ENCODE measurements at places on chromosomes 5 and 9.

- DNase-seq = no peak
Observed at GRCh38 chr9:98977813-98978212, 34.1 kb downstream of the COL15A1 start.

DNA sequence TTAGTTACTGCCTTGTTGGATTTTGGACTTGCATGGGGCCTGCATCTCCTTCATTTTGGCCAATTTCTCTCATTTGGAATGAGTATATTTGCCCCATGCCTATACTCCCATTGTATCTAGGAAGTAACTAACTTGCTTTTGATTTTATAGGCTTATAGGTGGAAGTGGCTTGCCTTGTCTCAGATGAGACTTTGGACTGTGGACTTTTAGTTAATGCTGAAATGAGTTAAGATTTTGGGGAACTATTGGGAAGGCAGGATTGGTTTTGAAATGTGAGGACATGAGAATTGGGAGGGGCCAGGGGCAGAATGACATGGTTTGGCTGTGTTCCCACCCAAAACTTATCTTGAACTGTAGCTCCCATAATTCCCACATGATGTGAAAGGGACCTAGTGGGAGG lies 42.5 kb upstream of the SMARCA2 start:
- DNase-seq = no peak

GRCh38 chr5:56175488-56175887 lies 57.6 kb downstream of the ANKRD55 start:
- no peak for DNase-seq

- DNase-seq = no peak
Observed at GRCh38 chr9:86353655-86354010, 577 bp downstream of the TUT7 start.

DNA sequence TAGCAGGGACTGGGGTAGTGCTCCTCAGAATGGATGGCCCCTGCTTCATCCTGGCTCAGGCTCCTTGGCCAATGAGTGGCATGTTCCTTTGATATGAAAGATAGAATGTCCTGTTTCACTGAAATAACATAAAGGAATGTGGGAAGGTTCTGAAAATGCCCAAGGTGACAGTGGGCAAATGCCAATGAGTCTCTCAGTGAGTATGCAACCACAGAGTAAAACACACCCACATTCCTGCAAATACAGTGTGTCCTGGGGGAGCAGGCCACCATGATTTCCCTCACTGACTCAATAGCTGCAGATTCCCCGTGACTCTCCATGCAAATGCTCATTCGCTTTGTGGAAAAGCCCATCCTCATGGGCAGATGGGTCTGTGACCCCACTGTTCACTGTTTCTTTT lies 36.4 kb downstream of the ZNF366 start:
- no peak for DNase-seq

DNA sequence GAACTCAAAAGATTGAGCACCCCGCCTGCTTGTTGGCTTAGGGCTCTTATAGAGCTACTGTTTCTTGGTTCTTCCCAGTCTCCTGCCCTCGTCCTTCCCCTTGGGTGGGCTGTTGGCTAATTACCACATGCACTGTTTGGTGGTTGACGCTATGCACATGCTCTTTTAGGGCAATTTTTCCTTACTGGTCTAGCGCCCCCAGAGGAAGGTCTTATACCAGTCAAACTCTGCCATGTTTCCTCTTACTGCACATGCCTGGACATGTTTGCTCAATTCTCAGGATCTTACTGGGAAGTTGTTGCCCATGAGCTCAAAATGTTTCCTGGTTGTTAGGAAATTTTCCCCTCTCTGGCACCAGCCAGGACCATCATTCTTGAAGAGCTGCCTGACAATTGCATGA lies 101.9 kb downstream of the SLC28A3 start:
- no peak for DNase-seq

DNA sequence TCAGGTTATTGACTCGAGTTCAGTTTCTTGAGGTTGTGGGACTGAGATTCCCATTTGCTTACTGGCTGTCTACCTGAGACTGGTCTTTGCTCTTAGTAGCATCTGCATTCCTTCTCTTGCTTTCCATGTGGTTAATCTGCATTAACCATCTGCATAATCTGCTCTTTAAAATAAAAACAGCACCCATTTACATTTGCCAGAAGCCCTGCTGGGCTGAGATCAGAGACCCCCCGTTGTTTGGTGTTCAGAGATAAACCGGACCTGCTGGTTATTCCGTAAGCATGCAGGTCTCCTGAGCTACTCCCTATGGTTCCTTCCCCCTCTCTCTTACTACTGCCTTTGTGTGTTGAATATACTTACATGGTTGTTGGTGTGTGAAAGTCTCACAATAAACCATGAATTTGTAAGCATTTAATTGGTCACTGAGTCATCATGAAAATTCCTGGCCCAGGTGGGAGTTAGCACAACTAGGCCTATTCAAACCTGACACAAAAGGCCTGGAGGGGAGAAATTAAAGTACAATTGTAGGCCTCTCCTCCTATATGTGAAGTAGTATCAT lies 396.7 kb downstream of the MRPS30 start:
- no peak for DNase-seq

DNA sequence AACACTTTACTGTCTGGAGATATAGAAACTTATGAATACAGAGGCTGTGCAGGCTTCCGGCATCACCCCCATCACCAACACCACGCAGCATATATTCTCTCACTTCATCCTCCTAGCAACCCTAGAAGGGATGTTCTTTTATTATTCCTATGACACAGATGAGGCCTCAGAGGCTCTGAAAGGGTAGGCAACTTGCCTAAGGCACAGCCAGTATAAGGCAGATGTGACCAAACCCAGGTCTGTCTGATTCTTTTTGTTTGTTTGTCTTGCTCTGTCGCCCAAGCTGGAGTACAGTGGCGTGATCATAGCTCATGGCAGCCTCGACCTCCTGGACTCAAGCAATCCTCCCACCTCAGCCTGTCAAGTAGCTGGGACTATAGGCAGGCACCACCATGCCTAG lies 22.8 kb upstream of the CORO2A start:
- no peak for DNase-seq

GRCh38 chr9:20508242-20508641 lies 114.1 kb downstream of the MLLT3 start:
- DNase-seq = no peak

- no peak for DNase-seq
Observed at GRCh38 chr5:136432705-136433104, 67.4 kb upstream of the TRPC7 start.

DNA sequence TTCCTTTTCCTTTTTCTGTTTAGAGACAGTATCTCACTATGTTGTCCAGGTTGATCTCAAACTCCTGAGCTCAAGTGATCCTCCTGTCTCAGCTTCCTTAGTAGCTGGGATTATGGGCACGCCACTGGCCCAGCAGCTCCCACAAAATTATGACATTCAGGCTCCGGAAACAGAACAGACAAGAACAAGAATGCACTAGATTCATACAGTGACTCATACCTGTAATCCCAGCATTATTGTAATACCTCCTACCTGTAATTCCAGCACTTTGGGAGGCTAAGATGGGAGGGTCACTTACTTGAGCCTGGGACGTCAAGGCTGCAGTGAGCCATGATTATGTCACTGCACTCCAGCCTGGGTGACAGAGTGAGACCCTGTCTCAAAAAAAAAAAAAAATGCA lies 26.7 kb upstream of the B4GALT1 start:
- no peak for DNase-seq

DNA sequence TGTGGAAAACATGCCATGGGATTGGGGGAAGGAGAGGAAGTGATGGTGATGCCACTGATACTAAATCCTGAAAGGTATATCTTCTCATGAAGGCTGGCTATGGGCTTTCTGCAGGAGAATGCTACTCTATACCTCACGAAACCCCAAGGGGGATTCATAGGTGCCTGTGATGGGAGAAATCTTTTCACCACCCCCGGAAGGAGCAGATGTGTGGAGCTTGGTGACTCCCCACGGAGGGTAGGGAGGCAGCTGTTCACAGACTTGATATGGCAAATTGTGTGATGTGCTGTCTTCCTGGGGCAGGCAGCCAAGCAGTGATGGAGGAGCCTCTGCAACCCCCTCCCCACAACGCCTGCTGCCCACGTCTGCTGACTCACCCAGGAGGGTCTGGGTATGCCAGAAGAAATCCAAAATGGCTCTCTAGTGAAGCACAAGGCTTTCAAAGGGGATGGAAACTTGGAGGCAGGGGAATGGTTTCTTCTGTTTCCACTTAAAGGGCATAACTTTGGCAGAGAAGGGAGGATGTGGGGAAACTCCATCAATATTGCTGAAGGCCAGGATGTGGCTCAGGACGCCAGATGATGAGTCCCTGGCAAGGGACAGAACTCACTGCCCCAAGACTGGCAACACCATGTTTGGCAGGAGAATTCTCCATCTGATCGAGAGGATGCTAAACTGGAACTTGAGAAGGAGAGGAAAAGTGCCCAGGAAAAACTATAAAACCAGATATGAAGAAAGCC lies 188.3 kb downstream of the GABBR2 start:
- no peak for DNase-seq

DNA sequence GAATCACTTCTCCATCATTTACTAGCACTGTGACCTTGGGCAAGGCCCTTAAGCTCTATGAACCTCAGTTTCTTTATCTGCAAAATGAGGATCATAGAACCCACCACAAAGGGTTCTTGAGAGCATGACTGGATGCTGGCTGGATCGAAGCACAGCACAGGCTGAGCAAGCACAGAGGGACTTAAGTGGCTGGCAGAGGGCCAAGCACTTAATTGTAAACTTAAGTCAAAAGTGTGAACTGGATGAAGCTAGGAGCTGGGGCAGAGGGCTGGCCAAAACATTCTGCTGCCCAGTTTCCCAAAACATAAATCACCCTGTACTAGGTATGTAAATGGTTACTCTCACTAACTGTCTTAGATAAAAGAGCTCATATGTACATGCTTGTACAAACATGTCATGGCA lies 112.3 kb upstream of the WWC1 start:
- DNase-seq = no peak

DNA sequence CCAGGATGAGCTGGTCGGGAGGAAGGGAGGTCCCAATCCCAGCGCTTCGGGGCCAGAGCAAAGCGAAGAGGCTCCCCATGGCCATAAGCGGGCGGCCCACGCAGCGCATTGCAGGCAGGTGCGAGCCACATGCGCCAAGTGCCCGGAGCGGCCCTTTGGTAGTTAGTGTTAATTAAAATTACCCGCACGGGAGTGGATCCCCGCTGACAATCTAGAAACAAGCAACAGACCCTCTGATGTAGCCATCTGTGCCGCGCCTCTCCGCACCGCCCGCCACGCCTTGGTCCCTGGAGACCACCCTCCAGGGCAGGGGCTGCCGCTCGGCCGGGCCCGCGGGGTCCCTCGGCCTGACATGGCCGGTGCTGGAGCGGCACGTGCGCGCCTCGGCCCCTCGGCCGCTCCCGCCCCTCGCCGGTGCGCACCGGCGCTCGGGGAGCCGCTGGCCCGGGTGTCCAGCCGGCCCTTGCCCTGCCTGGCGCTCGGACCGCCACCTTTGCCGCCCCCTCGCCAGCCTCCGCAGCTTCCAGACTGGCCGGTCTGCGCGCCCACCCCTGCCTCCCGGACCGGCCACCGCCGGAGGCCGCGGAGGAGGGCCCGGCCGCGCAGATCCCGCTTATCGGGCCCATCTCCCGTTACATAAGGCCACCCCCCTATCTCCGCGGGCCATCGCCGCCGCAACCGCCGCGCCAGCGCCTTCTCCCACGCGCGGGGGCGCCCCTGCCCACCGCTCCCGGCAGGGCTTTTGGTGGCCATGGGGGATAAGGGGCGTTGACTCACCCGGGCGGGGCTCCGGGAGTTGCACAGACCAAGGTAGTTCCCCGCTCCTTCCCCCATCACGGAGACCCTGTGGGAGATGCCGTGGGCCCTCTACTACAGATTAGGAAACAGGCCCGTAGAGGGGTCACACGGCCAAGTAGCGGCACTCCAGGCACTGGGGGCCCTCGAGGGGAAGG lies 1.9 kb upstream of the IL13 start:
- no peak for DNase-seq

GRCh38 chr9:94068257-94068656 lies 16.0 kb upstream of the PTPDC1 start:
- DNase-seq = no peak

DNA sequence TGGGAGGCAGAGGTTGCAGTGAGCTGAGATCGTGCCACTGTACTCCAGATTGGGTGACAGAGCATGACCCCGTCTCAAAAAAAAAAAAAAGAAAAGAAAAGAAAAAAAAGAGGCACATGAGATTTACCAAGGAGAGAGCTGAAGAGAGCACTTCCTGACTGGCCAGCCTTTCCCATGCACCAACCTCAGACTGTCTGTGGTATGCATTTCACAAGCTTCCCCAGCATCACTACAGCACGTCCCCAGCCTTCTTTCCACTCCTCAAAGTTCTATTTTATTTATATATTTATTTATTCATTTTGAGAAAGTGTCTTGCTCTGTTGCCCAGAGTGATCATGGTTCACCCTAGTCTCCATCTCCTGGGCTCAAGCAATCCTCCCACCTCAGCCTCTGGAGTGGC lies 13.6 kb upstream of the FUBP3 start:
- no peak for DNase-seq

GRCh38 chr5:172833372-172833685 lies 722 bp upstream of the ERGIC1 start:
- DNase-seq = no peak

GRCh38 chr5:149387081-149387631 lies 8.1 kb upstream of the IL17B start:
- DNase-seq = no peak

DNA sequence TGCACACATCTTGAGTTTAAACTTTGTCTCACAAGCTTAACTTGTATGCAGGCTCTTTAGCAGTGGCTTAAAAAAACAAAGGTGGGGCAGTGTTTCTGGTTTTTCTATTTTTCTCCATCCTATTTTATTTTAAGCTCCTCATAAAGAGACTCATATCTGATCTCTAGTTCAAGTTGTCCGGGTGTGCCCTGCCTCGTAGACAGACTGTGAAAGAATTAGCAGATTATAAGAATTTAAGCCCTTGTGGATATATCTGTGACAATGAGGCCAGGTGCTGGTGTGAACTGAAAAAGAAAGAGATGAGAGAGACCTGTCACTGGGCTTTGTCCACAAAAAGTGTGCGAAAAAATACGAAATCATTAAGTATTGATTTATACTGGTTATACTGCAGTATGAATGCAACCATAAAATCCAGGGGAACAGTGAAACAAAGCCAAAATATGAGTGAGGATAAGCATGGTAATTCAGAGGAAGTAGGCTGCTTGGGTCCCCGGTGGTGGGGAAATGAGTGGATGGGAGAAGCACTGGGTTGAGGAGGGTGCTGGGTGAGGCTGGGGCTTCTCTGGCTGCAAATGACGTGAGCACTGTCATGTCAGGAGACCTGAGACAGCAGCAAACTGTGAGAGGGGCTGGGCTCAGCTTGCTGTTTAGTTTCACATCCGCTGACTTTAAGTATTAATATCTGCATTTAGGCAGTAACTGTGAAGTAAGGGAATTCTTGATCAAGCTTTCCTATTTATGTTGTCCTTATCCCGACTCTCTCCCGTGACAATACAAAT lies 179.7 kb upstream of the ANKRD55 start:
- no peak for DNase-seq

DNA sequence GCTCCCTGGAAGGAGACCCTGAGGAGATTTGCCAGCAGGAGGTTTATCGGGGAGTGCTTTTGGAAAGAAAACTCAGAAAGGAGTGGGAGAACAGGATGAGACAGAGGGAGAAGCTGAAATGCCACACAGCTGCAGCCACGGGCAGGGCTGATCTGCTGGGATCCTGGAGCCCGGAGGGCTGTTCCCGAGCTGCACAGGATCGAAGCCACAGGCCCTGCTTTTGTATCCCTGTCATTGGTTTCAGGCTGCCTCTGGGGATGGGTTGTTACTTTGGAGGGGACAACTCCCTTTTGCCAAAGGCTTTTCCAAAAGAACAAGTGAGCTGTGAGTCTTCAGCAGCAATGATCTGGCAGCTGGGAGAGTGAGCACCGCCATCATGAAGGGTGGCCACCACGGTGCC lies 152.5 kb upstream of the PTCH1 start:
- no peak for DNase-seq

Data from NCI-H2227 treated with DMSO at 0.1 percent for 48 hours (cell line).